ENCODE measurements at places on chromosomes 3 and 15. TPM values are rescaled to one million over a fixed set of nuclear protein-coding genes. Genes with fewer than 3 reads are reported as not detected.

- no peaks in the 10 kb centered on the region for H3K4me1 ChIP-seq
- H3K36me3 ChIP-seq = peaks cover 11% of the 10 kb centered on the region
- no peak overlapping the region for H3K4me3 ChIP-seq
- no peaks in the 10 kb centered on the region for H3K27me3 ChIP-seq
Measured at GRCh38 chr3:37726525-37727290, 135.0 kb upstream of the CTDSPL start.

Gene WDR73
- 46.8 TPM for total RNA-seq

DNA sequence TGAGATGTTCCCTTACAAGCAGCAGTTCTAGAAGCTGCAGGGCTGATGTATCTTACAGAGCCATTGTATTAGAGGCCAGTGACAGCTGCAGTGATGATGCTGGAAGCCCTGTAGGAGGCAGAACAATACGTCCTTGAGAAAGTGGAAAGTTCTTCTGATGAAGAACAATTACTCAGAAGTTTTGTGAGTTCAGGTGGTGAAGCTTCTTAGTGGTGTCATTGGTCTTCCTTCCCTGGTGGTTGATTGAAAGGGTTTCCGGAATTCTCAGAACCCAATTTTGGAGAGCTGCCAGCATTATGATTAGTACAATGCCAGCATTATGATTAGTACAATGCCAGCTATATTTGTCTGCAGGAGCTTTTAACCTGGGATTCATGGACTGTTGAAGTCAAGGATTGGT, 356.4 kb downstream of the MFSD1 start:
- H3K4me1 ChIP-seq = no peaks in the 10 kb centered on the region
- H3K27me3 ChIP-seq = peaks cover 40% of the 10 kb centered on the region
- no peak overlapping the region for H3K4me3 ChIP-seq
- no peaks in the 10 kb centered on the region for H3K36me3 ChIP-seq

DNA sequence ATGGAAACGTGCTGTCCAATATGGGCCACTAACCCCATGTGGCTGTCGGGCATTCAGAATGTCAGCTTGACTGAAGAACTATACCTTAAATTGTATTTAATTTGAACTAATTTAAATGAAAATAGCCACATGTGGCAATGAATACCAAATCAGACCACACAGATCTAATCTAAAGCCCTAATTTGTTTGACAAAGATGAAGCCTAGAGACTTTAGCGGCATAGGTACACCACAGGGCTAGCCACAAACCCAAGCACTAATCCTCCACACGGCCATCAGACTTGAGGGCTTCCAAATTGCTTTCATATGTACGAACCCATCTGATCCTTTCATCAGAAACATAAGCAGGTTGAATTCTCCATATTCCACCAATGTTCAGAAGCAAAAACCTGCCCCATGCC, 81.4 kb downstream of the SHQ1 start:
- H3K4me1 ChIP-seq = peaks cover 44% of the 10 kb centered on the region
- H3K36me3 ChIP-seq = no peaks in the 10 kb centered on the region
- no peak for DNase-seq
- H3K4me3 ChIP-seq = no peak overlapping the region
- no peaks in the 10 kb centered on the region for H3K27me3 ChIP-seq

DNA sequence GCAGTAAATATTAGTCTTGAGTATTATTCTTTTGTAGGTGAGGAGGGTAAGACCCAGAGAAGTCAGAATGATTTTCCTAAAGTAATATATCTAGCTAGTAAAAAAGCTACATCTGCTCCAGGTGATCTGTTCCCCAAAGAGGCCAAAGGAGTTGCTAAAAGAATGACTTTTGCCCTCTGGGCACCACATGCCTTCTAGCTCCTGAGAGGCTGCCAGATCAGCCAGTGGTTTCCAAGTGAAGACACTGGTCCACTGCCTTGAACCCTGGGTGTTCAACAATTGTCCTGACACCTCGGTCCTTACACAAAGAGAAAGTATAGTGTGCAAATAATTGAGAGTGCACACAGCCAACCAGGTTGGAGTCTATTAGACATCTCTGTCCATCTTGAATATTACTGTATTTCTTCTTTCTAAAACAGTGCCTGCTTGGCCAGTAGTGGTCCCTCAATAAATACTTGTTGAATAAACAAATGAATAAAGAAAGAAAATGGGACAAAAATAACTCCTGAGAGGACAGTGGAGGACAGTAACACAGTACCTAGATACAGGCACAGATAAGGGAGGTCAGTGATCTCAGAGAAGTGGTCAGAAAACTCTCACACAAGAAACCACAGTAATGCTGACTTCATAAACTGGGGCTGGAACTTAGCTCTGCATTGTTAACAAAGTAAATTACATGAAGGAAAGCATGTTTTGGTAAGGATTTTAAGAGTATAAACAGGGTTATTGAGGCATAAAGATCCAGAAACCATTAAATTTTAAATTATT, 56.6 kb upstream of the CSTA start:
- no peak for DNase-seq
- no peaks in the 10 kb centered on the region for H3K4me1 ChIP-seq
- no peak overlapping the region for H3K4me3 ChIP-seq
- no peaks in the 10 kb centered on the region for H3K36me3 ChIP-seq
- H3K27me3 ChIP-seq = no peaks in the 10 kb centered on the region

Gene DHX30
- 114 TPM for total RNA-seq

DNA sequence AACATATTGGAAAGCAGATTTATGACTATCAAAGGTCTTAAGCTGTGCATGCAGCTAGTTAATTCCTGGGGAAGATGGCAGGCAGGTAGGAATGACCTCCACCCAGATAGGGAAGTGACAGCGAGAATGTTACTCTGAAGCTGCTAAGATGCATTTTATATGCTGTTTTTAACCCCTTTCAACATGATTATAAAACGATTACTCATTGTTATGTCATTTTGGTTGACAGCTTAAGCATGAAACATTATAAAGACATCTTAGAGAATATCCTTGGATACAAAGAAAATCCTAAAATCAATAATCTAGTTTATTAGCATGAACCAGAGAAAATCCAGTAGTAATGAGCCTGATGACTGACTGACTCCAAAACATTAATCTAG, 220.5 kb downstream of the NR1D2 start:
- no peaks in the 10 kb centered on the region for H3K36me3 ChIP-seq
- no peaks in the 10 kb centered on the region for H3K4me1 ChIP-seq
- DNase-seq = no peak

GRCh38 chr15:20642054-20642767, 100.6 kb upstream of the GOLGA6L6 start:
- no peaks in the 10 kb centered on the region for H3K27me3 ChIP-seq
- H3K4me1 ChIP-seq = no peaks in the 10 kb centered on the region
- peak; percentile 38 for DNase-seq

DNA sequence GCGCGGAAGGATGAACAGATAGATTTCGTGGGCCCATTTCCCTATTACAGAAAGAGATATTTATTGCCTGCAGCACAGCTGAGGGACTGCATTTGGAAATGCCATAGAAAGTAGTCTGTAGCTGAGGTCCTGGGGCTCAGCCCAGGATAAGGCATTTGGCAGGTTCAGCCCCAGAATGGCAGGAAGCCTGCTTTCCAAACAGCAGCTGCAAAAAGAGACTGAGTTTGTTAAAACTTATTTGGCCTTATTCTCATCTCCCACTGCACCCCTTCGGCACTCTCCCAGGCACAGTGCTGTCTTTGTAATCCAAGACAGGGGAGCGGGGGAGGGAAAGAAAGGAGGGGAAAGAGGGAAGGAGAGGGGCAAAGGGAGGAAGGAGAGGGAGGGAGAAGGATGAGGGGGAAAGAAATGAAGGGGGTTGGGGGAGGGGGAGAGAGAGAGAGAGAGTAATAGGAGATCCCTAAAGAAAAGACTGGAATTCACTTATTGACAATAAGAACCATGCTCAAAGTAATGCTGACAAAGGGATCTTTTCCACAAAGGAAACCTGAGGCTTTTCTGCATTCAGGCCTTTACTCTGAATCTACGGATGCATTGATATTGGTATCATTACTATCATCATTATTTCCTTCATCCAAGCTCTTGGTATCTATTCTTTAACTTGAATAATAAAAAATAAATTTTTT, 94.0 kb upstream of the LRRN1 start:
- peak overlapping the region; percentile 64 for H3K27ac ChIP-seq
- no peak overlapping the region for H3K4me3 ChIP-seq
- no peaks in the 10 kb centered on the region for H3K36me3 ChIP-seq

Gene ITGA11
- 0.36 TPM for total RNA-seq

DNA sequence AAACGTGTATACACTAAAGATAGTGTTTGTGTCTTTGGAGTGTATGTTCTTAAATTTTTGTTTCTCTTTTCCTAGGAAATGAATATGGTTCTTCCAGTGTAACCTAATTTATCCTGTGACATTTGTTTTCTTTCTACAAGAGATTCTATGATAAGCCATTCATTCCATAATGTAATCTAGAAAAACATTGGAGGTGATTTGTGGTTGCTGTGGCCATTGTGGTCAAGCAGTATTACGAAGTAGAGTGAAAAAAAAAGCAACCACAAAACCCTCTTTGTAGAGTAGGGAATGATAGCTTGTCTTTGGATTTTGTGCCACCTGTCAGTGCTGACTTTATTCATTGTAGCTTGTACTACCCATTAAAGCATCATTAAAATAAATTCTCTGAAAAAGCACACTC, 1209.6 kb downstream of the ZPLD1 start:
- H3K36me3 ChIP-seq = no peaks in the 10 kb centered on the region
- peaks cover 45% of the 10 kb centered on the region for H3K27me3 ChIP-seq
- no peak for DNase-seq
- no peak overlapping the region for H3K4me3 ChIP-seq
- no peak overlapping the region for H3K27ac ChIP-seq
- H3K4me1 ChIP-seq = no peaks in the 10 kb centered on the region

Gene NEIL1
- 17.8 TPM for total RNA-seq
